Stomach (tissue), 19 donors: ENCODE measurements at places on chromosomes 6 and 20. TPM values are rescaled to one million over a fixed set of nuclear protein-coding genes. Genes with fewer than 3 reads are reported as not detected.

SMIM13 gene
- 4.5 TPM for total RNA-seq

COX7A2 gene
- total RNA-seq: 246 TPM

HTR1E gene
- total RNA-seq: 0.18 TPM

EFCAB8 gene
- total RNA-seq: 0.18 TPM

GRCh38 chr6:151257985-151258445, 18.2 kb downstream of the AKAP12 start:
- no peak for DNase-seq
- no peak overlapping the region for H3K4me3 ChIP-seq
- H3K27ac ChIP-seq: peak overlapping the region; percentile 33
- no peaks in the 10 kb centered on the region for H3K27me3 ChIP-seq
- H3K36me3 ChIP-seq: no peaks in the 10 kb centered on the region
- H3K4me1 ChIP-seq: peaks cover 18% of the 10 kb centered on the region

DNA sequence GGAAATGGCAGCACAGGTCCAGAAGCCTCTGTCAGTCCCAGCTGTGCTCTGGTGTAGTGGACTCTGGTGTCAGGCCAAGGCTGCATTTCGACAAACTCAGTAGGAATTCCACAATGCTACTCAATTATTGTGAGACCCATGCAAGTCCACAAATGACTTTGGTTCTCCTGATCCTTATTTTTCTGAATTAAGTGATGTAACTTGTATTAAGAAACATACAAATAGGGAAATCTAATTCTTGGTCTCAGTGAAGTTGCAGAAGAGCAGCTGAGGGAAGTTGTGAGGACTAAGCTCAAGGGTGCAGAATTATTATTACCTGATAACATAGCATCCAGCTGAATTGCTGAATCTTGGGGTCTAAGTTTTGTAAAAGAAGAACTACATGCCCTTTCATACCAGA, 116.8 kb downstream of the MAFB start:
- no peak for DNase-seq
- H3K27me3 ChIP-seq: no peaks in the 10 kb centered on the region
- peak overlapping the region; percentile 33 for H3K27ac ChIP-seq
- H3K4me1 ChIP-seq: no peaks in the 10 kb centered on the region
- H3K4me3 ChIP-seq: no peak overlapping the region
- H3K36me3 ChIP-seq: no peaks in the 10 kb centered on the region

DNA sequence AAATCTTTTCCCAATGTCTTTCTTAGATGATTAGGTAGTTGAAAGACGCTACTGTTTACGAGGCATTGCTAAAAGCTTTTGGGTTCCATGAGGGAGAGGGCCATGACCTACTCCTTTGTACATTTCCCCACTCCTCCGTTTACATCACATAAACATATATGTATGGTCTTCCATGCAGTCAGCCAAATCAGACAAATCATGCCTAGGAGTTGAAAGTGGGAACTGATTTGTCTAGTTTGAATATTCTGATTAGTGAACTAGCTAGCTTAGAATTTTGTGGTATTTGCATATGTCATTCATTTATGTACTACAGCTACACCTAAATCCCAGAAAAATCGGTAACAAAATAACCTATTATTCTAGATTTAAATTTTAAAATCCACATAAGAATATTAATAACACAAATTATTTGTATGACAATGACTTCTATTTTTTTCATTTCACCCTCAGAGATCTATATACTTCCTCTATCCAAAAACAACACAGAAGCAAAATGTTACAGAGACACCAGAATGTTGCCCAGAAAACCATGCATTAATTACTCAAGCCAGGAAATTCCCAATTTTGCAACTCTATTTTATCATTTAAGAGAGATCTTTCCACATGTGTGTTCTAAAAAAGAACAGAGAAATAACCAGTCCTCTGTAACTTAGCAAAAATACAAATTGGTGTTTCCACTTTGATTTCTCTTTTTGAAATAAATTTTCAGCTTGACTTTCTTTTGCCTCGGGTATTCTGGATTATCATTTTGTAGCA, 231.9 kb downstream of the LAMA2 start:
- no peak overlapping the region for H3K27ac ChIP-seq
- H3K4me3 ChIP-seq: no peak overlapping the region
- no peak for DNase-seq
- H3K27me3 ChIP-seq: no peaks in the 10 kb centered on the region

NELFE gene
- 45.1 TPM for total RNA-seq
